ENCODE measurements at places on chromosomes 11 and 22. TPM values are rescaled to one million over a fixed set of nuclear protein-coding genes. Genes with fewer than 3 reads are reported as not detected.

- H3K27ac ChIP-seq = no peak overlapping the region
- H3K4me3 ChIP-seq = no peak overlapping the region
- DNase-seq = no peak
- H3K4me1 ChIP-seq = no peaks in the 10 kb centered on the region
Measured at GRCh38 chr11:133107763-133108162, 424.5 kb downstream of the OPCML start.

GRCh38 chr22:38831166-38831945 lies 12.5 kb downstream of the NPTXR start:
- no peaks in the 10 kb centered on the region for H3K36me3 ChIP-seq
- H3K27ac ChIP-seq = no peak overlapping the region
- no peaks in the 10 kb centered on the region for H3K27me3 ChIP-seq
- peak; percentile 46 for DNase-seq

DNA sequence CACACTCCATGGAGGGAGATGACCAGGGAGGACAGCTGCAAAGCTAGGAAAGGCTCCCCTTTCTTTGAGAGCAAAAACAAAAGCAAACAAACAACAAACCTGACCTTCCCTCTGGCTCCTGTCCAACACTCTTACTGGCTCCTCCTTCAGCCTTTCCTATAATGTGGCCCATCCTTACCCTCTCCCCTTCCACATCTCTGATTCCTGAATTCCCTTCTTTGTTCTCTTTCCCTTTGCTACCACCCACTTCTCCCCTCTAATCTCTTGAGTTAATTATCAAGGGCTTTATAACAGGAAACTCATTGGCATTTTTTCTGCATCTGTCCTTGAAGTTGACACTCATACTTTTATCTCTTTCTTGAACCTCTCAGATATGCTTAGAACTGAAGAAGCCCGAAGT lies 56.3 kb downstream of the ZNF280B start:
- no peaks in the 10 kb centered on the region for H3K4me1 ChIP-seq
- no peaks in the 10 kb centered on the region for H3K27me3 ChIP-seq
- no peaks in the 10 kb centered on the region for H3K36me3 ChIP-seq

- H3K4me1 ChIP-seq = no peaks in the 10 kb centered on the region
- H3K36me3 ChIP-seq = no peaks in the 10 kb centered on the region
- no peak overlapping the region for H3K27ac ChIP-seq
- H3K4me3 ChIP-seq = no peak overlapping the region
- no peak for DNase-seq
Measured at GRCh38 chr22:24541681-24542515, 13.0 kb downstream of the GUCD1 start.

CRYBB3 gene
- 0.97 TPM for total RNA-seq

GLB1L2 gene
- 1.5 TPM for total RNA-seq

DNA sequence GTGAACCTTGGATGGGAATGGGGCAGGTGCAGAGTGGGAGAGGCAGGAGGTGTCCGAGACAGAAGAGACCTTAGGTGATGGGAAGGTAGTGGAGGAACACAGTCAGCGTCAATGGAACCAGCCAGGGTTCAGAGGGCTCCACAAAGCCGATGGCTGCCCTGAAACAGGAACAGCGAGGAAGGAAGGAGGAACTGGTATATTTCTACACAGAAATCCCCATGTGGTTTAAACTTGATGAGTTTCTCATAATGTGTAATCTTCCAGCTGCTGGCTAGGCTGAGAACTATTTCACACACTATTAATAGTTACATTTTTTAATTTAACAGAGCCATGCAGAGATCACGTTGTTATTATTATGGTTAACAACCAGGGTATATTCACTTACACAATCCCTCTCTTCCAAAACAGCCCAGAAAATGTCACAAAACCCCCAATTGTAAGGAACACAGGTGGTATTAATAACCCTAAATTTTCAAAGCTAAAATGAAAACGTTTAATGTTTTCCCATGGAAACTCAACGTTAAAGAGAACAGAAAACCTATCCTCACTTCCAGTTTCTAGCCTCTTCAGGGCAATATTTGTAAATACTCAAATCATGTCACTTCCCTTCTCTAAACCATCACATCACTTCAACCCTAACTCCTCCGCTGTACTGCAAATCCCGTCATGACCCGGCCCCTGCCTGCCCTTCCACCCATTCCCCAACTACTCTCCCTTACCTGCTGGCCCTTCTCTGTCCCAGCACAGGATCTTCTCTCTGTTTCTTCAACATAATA lies 74.5 kb upstream of the ARFGAP3 start:
- peaks cover 27% of the 10 kb centered on the region for H3K4me1 ChIP-seq
- H3K27ac ChIP-seq = peak overlapping the region; percentile 80
- no peaks in the 10 kb centered on the region for H3K36me3 ChIP-seq
- DNase-seq = peak; percentile 53
- H3K4me3 ChIP-seq = no peak overlapping the region
- no peaks in the 10 kb centered on the region for H3K27me3 ChIP-seq

- H3K4me3 ChIP-seq = no peak overlapping the region
- no peaks in the 10 kb centered on the region for H3K4me1 ChIP-seq
- no peak for DNase-seq
- no peaks in the 10 kb centered on the region for H3K36me3 ChIP-seq
- no peak overlapping the region for H3K27ac ChIP-seq
Measured at GRCh38 chr11:5339771-5340322, 3.5 kb downstream of the OR51B5 start.

CCDC73 gene
- not detected for total RNA-seq

MMP12 gene
- total RNA-seq = 1.4 TPM

SLC1A2 gene
- total RNA-seq = 1.1 TPM

SERHL2 gene
- 2.0 TPM for total RNA-seq

DNA sequence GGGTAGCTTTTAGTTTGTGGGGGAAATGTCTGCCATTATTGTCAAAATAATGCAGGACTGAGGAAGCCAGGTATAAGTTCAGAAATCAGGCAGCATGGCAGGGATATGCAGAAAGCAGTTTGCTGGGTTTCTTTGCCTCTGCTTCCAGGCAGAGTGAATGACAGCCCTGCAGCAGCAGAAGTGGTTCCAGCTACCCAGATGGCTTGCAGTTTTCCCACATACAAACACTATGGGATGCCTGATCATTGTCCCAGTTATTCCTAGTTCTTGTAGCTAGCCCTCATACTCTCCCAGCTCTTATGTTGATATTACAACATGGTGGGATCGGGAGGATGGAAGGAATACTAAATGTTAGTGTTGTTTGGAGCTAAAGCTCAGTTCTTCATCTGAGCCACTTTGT lies 2.8 kb upstream of the DIXDC1 start:
- H3K27me3 ChIP-seq = no peaks in the 10 kb centered on the region
- H3K4me3 ChIP-seq = no peak overlapping the region
- no peaks in the 10 kb centered on the region for H3K36me3 ChIP-seq
- H3K27ac ChIP-seq = no peak overlapping the region
- DNase-seq = no peak
- no peaks in the 10 kb centered on the region for H3K4me1 ChIP-seq

MIF gene
- 316 TPM for total RNA-seq

DNA sequence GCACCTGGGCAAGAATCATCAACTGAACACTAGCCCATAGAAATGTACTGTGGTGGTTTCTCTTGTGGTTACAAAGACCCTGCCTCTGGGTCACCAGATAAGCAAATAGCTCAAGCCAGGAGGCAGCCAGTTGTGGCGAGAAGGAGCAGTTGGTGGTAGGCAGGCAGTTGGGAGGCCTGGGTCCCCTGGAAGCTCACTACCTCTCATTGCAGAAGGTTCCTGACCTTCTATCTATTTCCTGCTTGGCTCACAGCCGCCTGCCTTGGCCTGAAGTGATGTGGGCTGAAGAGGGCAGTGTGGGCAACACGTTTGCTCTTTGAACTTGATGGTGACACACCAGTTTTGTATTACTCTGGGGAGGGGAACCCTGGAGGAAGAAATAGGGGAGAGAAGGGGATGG lies 34.7 kb downstream of the NECTIN1 start:
- no peaks in the 10 kb centered on the region for H3K27me3 ChIP-seq
- no peaks in the 10 kb centered on the region for H3K36me3 ChIP-seq
- no peak overlapping the region for H3K4me3 ChIP-seq
- H3K27ac ChIP-seq = no peak overlapping the region
- no peak for DNase-seq

- no peak overlapping the region for H3K4me3 ChIP-seq
- H3K36me3 ChIP-seq = no peaks in the 10 kb centered on the region
- H3K27me3 ChIP-seq = no peaks in the 10 kb centered on the region
Measured at GRCh38 chr11:133207995-133208394, 324.3 kb downstream of the OPCML start.

OR9G4 gene
- not detected for total RNA-seq
